Central memory CD8-positive, alpha-beta T cell (primary cell): ENCODE measurements at places on chromosomes 6 and 20.
A peak's percentile ranks its signal among the peaks of the same experiment; 100 is the strongest.

DNA sequence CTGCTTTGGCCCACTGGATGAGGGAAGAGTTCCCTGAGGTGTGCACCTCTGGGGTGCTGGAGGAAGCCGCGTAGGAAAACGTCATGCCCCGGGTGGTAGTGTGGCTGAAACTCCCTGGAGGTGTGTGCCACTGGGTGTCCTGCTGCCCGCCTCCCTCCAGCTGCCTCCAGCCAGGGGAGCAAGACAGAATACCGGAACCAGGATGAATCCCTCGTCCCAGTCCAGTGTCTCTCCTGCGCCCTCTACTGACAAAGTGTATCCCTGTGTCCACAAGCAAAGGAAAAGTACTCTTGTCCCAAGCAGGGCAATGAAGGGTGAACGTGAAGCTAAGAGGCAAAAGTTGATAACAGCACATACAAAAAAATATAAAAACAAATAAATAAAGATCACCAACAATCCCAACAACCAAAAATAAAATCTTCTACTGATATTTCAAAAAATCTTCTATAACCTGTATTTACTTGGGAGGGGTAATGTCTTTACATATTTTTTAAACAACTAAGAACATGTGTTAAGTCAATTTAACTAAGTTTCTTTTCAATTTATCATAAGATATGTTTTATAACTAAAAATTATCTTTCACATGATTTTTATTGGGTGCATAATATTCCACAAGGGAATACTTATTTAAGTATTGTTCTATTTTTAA is 437.6 kb downstream of the MAFB start:
- no peak for DNase-seq

DNA sequence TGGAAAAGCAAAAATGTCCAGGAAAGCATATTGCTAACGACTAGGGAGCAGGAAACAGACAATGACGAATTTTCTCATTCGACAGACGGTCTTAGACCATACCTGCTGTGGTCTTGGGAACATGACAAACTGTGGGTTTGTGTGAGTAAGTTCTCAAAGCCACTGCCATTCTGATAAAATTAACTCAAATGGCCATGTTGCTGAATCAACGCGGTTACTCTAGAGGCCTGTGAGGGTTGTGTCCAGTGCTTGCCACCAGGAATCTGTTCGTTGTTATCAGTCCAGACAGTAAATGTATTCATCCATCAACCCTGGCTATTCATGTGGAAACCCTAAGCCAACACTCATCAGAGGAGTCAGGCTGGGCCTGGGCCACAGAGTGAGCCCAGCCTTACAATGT is 124.3 kb downstream of the MYLK4 start:
- DNase-seq = no peak

GRCh38 chr20:19621072-19621471 is 137.0 kb upstream of the RIN2 start:
- DNase-seq = no peak

GRCh38 chr20:41380551-41381193 is 14.1 kb upstream of the EMILIN3 start:
- no peak for DNase-seq

DNA sequence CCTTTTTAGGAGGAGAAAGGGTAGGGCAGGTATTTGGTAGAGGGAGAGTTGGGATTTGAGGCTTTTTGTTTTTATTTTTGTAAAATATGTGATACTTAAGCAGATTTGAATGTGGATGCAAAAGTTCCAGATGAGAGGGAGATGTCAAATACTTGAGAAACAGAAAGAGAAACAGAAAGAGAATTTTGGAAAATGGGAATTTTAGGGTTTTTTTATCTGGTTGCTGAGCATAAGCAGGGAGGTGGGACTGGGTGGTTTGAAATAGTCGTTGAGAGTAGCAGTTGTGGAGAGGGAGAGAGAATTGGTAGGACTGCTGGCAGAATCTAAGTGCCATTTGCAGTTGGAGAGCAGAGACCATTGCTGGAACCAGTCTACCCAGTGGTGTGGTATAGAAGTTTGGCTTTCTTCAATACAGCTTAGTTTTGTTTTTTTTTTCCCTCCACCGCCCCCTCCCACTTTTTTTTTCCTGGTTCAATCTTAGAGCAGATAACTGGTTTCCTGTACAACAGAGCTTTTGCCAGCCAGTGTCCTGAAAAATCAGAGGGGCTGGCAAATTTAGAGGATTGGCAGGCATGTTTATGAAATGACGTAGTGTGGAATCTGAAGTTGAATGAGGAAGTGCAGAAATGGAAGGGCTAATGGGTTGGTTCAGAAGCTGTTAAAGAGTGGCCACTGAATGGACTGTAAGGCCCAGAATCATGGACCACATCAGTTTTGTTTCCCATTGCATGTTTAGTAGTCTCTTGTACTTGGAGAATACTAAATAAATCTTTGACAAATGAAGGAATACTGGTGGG is 68.7 kb downstream of the ATRN start:
- no peak for DNase-seq

DNA sequence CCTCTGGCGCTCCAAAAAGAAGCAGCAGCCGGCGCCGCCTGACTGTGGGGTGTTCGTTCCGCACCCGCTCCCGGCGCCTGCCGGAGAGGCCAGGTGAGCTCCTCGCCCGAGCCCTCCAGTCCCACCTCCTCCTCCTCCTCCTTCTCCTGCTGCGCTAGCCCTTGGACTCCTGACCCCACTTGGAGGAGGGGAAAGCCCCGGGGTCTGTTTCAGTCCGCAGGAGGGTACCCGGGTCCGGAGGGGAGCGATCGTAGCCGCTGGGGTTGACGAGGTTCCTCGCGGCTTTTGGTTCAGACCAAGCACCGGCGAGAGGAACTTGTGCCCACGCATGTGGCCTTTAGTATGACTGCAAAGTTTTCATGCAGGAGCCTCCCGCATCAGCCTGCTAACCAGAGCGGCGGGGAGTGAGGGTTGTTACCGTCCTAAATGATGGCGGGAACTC is 493 bp downstream of the CRYBG1 start:
- DNase-seq = peak; percentile 16
